NCI-H2107 (cell line): ENCODE measurements at places on chromosomes 5 and 9.

GRCh38 chr5:156274453-156274852 lies 52.5 kb upstream of the SGCD start:
- no peak for DNase-seq

DNA sequence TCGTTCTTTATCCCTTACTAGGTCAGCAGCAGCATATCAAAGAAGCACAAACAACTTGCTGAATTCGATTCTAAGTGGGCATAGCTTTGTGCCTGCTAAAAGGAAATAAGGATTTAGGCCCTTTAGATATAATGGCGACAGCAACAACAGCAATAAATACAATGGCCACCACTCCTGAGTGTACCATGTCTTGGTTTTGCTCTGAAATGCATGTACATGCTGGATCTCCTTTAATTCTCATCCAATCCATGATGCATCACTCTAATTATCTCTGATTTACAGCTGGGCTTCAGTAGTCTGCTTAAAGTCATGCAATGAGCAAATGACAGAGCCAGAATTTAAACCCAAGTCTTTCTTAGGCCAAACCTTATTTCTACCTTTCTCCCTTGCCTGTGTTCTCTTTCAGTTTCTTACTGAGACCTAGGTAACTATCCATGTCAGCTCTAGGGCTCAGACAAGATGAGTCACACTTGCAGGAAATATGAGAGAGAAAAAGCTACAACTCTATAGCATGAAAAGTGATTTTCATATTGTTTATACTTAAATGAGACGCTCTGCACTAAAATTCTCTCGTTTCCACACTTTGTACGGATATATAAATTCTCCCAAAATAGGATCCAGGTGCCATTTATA lies 111.8 kb downstream of the HMHB1 start:
- no peak for DNase-seq

DNA sequence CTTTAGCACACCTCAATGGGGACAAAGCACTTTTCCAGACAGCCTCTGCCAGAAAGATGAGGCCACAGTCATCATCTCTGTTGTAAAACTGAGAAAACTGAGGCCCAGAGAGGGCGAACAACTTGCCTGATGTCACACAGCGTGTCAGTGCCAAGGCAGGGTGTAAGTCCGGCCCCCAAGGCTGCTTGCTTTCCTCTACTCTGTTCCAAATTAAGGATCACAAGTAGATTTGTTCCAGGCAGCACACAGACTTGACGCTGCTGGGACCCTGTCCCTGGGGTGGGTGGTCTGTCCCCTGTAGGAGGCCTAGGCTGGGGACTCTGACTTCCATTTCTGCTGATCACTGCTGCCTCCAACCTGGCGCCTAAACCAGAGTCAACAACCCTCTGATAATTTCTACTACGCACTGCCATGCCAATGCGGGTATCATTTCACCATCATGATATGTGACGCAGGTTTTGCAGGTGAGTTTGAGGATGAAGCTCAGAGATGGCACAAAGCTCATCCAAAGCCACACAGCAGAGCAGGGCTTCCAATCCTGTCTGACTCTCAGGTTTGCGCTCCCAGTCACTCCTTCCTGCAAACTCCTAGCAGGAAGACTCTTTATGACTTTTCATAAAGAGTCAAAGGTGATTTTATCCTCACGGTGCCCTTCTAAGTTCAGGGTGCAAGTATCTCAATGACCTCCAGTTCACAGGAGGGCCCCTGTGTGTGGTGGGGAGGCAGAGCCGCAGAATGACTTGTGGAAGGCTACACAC lies 13.5 kb upstream of the RALGDS start:
- no peak for DNase-seq

GRCh38 chr5:56327809-56328208 lies 94.7 kb upstream of the ANKRD55 start:
- no peak for DNase-seq

DNA sequence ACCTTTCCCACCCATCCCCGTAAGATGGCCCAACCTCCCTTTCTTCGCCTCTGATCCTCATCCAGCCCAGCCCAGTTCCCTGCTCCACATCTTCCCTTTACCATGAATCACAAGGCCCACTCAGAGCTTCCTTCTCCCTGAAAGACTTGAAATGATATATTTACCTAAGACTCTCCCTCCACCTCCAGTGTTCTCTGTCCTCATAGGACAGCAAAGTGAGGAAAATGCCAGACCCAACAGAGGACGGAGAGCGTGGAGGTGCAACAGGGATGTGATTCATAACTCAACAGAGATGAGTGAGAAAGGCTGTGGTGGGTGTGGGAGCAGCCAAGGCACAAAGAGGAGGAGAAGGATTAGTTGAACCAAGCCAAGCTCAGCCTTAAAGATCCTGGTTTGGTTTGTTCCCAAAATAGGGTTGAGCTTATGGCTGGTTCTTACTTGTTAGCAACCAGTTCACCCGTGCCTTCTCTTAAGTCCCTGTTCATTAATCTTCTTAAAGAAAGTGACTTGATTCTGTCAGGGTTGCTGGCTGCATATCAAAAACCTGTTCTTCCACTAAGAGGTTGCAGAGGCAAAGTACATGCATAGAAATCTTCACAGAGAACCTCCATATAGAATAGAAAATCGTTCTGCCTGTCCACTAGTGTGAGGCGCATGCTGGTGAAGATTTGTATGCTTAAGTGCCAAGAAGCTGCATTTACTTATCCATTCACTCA lies 183.2 kb downstream of the ACTL7B start:
- DNase-seq = no peak
